ENCODE measurements at places on chromosomes 2 and 18.

DNA sequence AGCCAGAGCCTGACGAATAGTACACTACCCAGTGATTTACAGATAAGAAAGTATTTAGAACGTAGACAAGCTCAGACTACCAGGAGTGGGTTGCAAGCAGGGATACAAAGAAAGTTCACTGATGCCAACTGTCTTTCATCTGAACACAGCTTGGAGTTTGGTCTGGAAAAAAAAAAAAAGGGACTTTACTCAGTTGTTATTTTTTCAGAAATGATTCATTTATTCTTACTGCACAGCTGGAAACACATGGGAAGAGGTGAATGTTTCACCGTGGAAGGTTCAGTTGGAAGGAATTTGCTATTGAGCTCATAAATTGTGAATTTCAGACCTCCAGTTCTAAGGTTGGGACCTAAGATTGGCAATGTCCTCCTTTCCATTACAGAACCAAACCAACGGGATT lies 259.7 kb downstream of the ETAA1 start:
- peak; percentile 32 for DNase-seq

- DNase-seq: no peak
Observed at GRCh38 chr2:1556776-1557466, 143.7 kb downstream of the TPO start.

DNA sequence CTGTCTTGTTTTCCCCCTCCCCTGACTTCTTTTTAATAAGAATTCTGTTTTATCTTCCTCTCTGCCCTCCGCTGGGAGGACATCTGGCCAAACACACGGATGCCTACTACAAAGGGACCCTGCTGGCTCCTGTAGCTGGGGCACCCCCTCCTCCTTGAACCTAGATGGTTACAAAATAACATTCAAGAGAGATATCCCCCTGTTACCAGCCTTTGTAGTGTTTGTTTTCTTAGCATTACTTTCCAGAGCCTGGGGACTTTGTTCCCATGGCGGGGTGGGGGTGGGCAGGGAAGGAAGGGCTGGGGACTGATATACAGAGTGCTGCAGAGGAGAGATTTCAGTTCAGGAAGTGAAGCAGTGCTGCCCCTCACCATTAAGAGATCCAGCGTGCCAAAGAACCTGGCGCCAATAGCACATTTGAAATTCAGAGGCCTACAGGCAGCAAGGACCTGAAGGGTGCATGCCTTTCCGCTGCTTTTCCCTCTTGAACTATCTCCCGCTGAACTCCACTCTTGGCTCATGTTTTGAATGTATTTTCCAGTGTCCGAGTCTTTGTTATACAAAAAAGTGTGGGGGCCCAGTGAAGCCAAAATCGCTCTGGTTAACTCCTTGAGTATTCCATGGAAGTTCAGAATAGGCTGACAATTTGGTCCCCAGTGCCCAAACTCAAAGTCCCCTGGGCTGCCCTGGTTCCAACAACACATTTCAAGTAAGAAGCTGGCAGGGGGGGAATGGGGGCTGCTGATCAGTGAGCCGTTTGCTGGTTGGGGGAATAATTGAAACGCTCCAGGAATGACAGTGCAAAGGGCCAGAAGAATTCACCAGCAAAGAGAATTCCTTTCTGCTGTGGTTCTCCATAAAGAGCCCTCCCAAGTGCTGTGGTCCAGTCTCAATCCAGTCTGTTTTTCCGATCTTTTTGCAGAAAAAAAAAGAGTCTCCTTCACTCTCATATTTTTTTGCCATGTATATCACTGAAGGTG lies 94.8 kb upstream of the THOC1 start:
- DNase-seq: no peak

GRCh38 chr2:20404950-20405349 lies 41.9 kb upstream of the RHOB start:
- no peak for DNase-seq

- no peak for DNase-seq
Observed at GRCh38 chr2:165575044-165575615, 105.6 kb downstream of the CSRNP3 start.

- DNase-seq: peak; percentile 80
Observed at GRCh38 chr18:43662657-43663056, 385.4 kb upstream of the SYT4 start.

Measured in AG04450 (cell line).